T-helper 2 cell treated with Interferon-gamma antibody and Interleukin-4, amounts not matched to agents 5 μg/mL and 100 μg/mL, for 36 hours (primary cell): ENCODE measurements at places on chromosomes 3 and 15.

GRCh38 chr3:35639254-35640186 lies at the start of gene ARPP21:
TSS of gene ARPP21 (plus strand) at chr3:35639525. CDS start at chr3:35681752, 42,227 bp downstream.
- DNase-seq: peak; percentile 9
- H3K4me3 ChIP-seq: peak within 1 kb of the TSS; percentile 67
- H3K27ac ChIP-seq: no peak within 1 kb of the TSS
- peaks cover 40% of the 10 kb centered on the region for H3K27me3 ChIP-seq
- H3K36me3 ChIP-seq: no peaks in the 10 kb centered on the region

DNA sequence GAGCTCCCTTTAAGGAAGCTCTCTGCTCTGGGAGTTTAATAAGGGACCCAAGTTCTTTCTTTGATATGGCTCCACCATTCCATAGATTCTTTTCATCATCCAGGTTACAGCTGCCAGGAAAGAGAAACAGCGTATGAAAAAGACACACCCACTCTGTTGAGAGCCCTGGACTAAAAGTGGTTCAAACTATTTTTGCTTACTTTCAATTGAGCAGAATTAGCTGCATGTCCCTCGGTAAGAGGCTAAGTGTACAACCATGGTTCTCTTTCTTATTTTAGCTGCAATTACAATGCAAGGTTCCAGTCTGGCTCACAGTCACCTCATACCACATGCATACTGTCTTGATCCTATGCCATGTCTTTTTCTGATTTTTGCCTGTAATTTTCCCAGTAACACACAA lies 1288.3 kb downstream of the NSUN3 start:
- no peaks in the 10 kb centered on the region for H3K27me3 ChIP-seq
- H3K36me3 ChIP-seq: no peaks in the 10 kb centered on the region
- H3K4me1 ChIP-seq: no peaks in the 10 kb centered on the region
- H3K4me3 ChIP-seq: no peak overlapping the region
- no peak overlapping the region for H3K27ac ChIP-seq
- no peak for DNase-seq

DNA sequence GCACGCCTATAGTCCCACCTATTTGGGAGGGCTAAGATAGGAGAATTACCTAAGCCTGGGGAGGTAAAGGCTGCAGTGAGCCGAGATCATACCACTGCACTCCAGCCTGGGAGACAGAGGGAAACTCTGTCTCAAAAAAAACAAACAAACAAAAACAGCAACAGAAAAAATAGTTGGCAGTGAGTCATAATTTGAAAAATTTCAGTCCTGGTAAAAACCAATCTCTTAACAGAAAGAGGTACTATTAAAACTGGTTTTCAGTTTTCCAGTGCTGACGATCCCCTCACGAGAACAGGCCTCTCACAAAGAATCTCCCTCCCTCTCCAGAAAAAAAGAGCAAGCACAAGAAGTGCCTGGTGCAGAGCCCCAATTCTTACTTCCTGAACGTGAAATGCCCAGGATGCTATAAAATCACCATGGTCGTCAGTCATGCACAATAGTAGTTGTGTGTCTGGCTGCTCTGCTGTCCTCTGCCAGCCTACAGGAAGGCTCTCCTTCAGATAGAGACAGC lies 22.8 kb upstream of the MAP4 start:
- H3K27me3 ChIP-seq: no peaks in the 10 kb centered on the region
- DNase-seq: no peak
- H3K4me3 ChIP-seq: no peak overlapping the region
- H3K36me3 ChIP-seq: peaks cover 1% of the 10 kb centered on the region
- H3K27ac ChIP-seq: no peak overlapping the region

GRCh38 chr15:74620636-74621545 lies 5.3 kb downstream of the CLK3 start:
- H3K4me1 ChIP-seq: peaks cover 27% of the 10 kb centered on the region
- H3K36me3 ChIP-seq: peaks cover 62% of the 10 kb centered on the region
- DNase-seq: peak; percentile 68
- H3K4me3 ChIP-seq: peak overlapping the region; percentile 44

DNA sequence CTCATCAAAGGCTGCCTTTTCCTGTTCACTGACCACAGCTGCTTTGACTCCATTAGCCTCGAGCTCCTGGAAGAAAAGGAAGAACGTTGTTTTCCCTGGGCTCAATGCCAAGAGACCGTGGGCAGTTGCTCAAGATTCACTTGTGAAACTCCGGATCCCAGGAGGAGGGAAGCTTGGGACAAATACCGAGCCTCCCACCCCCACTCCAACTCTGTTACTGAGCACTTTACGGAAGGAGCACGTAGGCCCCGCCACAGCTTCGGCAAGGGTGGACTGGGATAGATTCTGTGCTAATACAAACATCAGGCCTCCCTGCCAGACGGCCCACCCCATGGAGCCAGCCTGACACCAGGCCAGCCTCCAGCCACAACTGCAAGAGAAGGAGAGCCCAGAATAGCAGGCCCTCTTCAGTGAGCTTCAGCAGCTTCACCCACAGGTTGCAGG lies 10.8 kb upstream of the FANCD2 start:
- H3K27me3 ChIP-seq: no peaks in the 10 kb centered on the region
- no peak overlapping the region for H3K4me3 ChIP-seq
- no peak for DNase-seq
- peaks cover 8% of the 10 kb centered on the region for H3K4me1 ChIP-seq
